ENCODE measurements at places on chromosomes 2 and 18. TPM values are rescaled to one million over a fixed set of nuclear protein-coding genes. Genes with fewer than 3 reads are reported as not detected.

THSD7B gene
- total RNA-seq: not detected

RPRM gene
- not detected for total RNA-seq

CXCR1 gene
- not detected for total RNA-seq

ERFE gene
- 6.3 TPM for total RNA-seq

PROC gene
- total RNA-seq: 3.9 TPM

SERPINB4 gene
- total RNA-seq: 0.16 TPM

B3GNT7 gene
- total RNA-seq: 2.3 TPM
